ENCODE measurements at places on chromosomes 6 and 20.
A peak's percentile ranks its signal among the peaks of the same experiment; 100 is the strongest.

GRCh38 chr6:29647927-29648642 is 8.8 kb upstream of the MOG start:
- DNase-seq: no peak

GRCh38 chr20:57898332-57898731 is 188.5 kb upstream of the PMEPA1 start:
- no peak for DNase-seq

DNA sequence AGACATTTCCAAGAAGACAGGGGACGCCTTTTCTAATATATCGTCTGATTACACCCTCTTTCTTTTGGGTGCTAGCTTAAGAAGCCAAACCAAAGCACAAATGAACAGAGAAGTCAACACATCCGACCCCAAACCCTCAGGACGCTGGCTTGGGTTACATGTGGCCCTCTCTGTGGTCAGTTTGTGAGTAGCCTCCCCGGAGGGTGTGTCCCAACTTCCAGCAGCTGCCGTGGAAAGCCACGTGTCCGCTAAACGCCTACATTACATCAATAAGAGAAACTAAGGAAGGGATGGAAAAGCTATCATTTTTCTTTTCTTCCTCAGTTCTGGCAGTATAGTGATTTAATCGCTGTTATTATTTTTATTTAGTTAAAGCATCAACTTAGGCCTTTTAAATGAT is 487 bp upstream of the BMP6 start:
- DNase-seq: no peak

DNA sequence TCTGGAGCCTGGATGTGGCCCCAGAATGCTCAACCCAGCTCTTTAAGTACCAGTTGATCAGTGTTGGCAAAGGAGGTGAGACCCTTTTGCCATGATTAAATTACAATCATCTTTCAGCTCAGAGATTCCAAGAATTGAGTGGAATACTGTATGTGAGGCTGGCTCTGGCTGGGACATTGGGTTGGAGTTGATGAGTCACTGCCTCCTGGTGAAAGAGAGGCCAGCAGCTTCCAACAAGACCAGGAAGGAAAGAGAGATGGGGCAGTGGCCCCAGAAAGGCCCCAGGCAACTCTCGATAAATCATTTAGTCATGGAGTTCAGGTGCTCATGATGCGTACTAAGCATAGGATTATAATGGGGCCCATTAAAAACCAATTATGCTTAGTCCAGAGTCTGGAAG is 2.1 kb downstream of the TGM6 start:
- no peak for DNase-seq

DNA sequence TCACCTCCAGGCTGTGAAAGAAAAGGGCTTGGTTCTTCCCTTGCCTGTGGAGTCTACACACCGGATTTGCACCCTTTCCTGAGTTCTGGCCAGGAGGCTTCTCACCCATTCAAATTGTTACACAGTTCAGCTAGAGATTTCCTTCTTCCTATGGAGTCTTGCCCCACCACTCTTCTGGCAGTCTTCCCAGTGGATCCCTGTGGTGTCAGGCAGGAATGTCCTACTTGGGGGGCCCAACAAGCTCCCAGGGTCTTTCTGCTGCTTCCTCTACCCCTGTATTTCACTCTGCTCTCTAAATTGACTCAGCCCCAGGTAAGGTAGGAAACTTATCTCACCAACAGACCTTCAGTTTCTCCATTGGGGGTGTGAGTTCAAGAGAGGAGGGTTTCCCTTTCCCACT is 14.0 kb upstream of the CST9L start:
- DNase-seq: no peak

- no peak for DNase-seq
Measured at GRCh38 chr6:43088654-43089056, 12.5 kb downstream of the PTK7 start.

DNA sequence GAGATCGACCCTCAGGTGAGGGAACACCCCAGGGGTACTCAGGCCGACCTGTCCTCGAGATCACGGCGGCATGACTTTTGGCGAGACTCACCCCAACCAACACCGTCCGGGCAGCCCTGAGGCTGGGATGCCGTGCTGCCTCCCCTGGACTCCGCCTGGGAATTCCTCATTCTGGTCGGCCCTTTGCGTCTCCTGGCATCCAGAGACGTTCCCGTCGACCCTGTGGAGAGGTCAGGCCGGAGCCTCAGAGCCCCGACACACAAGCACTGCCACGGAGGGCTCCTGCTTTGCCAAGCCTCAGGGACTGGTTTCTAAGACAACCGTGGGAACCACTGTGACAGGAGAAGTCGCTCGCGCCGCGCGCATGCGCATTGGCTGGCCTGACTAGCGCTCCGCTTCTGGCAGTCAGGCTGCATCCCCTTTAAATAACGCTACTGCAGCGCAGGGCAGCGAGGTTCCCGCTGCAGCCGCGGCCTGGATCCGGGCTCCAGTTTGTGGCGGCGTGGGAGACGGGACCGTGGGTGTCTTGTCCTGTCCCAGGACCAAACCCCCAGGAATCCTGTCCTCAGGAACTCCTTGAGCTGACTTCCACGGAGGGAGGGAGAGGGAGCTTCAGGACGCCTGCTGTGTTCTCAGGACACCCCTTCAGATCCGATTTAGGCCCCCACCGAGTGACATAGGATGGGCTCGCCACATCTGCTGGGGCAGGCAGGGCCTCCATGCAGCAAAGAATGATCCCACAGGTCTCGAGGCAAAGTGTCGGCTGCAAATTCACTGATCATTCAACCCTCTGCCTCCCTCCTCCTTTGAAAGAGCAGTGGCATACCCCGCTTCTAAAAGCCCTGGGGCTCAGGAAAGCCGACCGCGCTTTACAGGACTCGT is 163.2 kb upstream of the ZNF337 start:
- DNase-seq: peak; percentile 69

GRCh38 chr6:136757150-136757549 is 35.1 kb downstream of the MAP3K5 start:
- no peak for DNase-seq

GRCh38 chr6:34317882-34318498 is 69.2 kb upstream of the SMIM29 start:
- no peak for DNase-seq

- no peak for DNase-seq
Measured at GRCh38 chr20:41392871-41393704, 26.5 kb upstream of the EMILIN3 start.

DNA sequence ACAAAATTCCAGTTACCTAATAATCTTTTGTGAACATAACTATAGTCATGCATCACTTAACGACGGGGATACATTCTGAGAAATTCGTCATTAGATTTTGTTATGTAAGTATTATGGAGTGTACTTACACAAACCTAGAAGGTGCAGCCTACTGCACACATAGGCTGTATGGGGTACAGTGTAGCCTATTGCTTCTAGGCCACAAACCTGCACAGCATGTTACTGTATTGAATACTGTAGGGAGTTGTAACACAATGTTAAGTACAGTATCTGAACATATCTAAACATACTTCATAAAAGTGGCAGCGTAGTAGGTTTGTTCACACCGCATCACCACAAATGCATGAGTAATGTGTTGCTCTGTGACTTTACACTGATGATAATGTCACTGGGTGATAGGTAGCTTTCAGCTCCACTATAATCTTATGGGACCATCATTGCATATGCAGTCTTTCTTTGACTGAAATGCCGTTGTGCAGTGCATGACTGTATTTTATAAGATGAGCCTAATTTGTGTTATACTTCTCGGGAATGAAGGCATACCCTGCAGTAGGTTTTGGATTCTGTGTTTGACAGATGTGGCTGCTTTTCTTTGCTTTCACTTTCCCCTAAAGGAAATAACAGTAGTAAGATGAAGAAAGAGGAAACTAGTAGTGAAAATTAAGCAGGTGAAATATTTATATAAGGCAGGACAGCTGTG is 365.6 kb downstream of the FARS2 start:
- DNase-seq: no peak

GRCh38 chr6:143562143-143562542 is 50.6 kb upstream of the FUCA2 start:
- no peak for DNase-seq

DNA sequence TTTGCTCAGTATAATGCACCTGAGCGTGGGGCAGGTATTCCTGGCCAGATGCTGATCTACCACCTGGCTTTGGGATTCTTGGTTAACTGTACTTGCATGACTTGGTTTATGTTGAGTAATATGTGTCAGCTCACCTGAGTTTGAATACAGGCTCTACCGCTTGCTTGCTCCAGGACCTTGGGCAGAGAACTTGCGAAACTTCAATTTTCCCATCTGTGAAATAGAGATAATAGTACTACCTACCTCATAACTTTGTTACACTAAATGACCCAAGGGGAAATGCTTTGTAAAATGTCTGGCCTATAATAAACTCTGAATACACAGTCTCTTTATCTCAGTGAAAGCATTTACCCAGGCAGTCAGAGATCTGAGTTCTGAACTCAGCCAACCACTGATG is 51.8 kb downstream of the SCAND1 start:
- DNase-seq: no peak

- no peak for DNase-seq
Measured at GRCh38 chr20:62367136-62367632, at the start of gene LAMA5. TSS of gene LAMA5 (minus strand) at chr20:62367312. CDS start at chr20:62367245, 67 bp downstream.

- DNase-seq: no peak
Measured at GRCh38 chr6:107405002-107405401, 54.4 kb downstream of the PDSS2 start.

GRCh38 chr6:4174042-4174441 is 38.7 kb upstream of the ECI2 start:
- no peak for DNase-seq

- DNase-seq: no peak
Measured at GRCh38 chr6:105482227-105482844, 79.5 kb upstream of the PREP start.

GRCh38 chr20:49955167-49955566 is 19.0 kb downstream of the RNF114 start:
- DNase-seq: no peak

- DNase-seq: peak; percentile 20
Measured at GRCh38 chr6:45421709-45422502, 44.2 kb upstream of the SUPT3H start.

DNA sequence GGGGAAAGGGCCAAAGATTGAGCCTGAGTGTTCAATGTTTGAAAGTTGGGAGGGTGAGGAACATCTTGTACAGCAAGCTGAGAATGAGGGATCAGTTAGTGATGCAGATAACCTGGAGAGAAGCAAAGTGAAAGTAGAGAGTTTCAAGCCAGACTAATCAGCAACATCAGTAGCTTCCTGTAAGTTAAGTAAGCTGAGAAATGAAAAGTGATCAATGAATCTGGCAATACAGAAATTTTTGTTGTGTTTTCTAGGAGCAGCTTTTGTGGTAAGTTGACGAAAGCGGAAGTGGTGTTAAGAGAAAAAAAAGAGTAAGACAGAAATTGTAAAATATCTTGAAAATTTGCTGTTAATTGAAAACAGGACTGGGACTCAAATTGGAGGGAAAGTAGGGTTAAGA is 855.5 kb upstream of the MAP3K7 start:
- no peak for DNase-seq

DNA sequence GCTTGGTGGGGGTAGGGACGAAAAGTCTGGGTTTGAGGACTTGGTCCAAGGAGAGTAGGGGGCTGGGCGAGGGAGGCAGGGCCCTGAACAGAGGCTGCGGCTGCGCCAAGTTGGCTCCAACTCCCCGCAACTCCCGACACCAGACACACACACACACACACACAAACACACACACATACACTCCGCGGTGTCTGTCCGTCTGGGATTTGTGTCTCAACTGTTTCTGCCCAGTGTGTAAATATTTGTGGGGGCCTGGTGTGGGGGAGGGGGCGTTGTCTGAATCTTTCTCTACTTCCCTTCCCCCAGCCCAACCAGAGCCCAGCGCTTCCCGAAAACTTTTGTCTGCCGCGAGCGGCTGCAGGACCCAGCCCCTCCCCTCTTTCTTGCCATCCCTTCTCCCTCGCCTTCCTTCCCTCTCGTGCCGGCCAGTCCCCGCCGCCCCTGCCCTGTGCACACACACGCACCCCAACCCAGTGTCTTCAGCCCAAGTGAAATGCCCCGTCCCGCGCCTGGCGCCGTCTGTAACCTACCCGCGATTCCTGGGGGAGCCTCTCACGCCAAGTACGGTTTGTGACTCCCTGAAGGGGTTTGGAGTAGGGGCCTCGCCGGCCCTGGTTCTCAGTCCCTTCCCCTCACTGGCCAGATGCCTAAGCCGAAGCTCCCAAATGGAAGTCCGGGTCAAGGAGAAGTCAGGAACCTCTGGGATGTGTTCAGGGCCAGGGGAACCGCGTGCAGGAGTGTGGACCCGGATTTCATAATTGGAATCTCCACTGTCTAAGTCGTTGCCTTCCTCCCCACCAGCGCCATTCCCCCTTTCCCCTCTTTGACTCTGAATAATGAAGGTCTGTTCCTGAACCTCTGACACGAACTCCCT is 904 bp downstream of the MDFI start:
- DNase-seq: no peak

GRCh38 chr6:130176378-130176777 is 46.4 kb downstream of the SAMD3 start:
- DNase-seq: no peak

GRCh38 chr6:105346052-105346451 is 56.8 kb downstream of the PREP start:
- DNase-seq: no peak

DNA sequence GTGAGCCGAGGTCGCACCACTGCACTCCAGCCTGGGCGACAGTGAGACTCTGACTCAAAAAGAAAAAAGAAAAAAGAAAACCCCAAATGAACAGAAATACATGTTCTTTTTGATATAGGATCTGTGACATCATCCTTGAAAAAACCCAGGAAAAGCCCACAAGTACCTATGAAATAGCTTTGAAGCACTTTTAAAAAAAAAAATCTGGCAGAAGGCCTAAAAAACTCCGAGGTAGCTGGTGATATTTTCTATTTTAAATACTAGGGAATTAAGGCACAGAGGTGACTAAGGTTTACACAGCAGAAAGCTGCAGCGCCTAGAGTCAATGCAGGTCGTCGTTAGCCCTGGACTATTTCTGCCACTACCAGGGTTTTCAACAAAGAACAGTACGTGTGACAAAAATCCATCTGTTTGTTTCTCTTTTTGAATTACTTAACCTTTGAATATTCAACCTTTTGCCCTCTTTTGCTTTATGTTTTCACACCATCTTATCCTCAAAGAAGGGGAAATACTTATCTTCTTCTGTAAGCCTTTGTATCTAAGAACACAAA is 39.4 kb upstream of the EEF1A1 start:
- no peak for DNase-seq

- DNase-seq: no peak
Measured at GRCh38 chr20:36490191-36490590, 51.1 kb upstream of the MYL9 start.

GRCh38 chr20:15251171-15251570 is 913.8 kb upstream of the FLRT3 start:
- DNase-seq: no peak

- DNase-seq: no peak
Measured at GRCh38 chr6:53672237-53672636, 6.7 kb upstream of the KLHL31 start.

Measured in stimulated activated CD4-positive, alpha-beta T cell treated with anti-CD3 and anti-CD28 coated beads, Interleukin-15, amount 100 ng/mL, for 1 hour (primary cell).